ENCODE measurements at places on chromosomes 5 and 9. TPM values are rescaled to one million over a fixed set of nuclear protein-coding genes. Genes with fewer than 3 reads are reported as not detected.
A peak's percentile ranks its signal among the peaks of the same experiment; 100 is the strongest.

Gene ENTPD8
- not detected for total RNA-seq

Gene WNK2
- not detected for total RNA-seq

DNA sequence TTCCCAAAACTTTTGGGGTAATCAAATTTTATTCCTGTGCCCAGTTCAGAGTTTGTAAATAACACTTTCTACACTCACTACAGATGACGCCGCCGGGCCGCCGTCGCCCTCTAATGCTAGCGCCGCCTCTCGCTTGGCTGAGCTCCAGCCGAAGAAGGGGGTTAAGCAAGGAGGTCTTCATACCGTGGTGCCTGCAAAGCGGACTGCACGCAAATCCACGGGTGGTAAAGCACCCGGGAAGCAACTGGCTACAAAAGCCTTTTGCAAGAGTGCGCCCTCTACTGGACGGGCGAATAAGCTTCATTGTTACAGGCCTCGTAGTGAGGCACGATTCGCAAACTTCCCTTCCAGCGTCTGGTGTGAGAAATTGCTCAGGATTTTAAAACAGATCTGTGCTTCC, 280.4 kb downstream of the MEF2C start:
- H3K27me3 ChIP-seq = no peaks in the 10 kb centered on the region
- no peak overlapping the region for H3K4me3 ChIP-seq
- DNase-seq = no peak
- no peaks in the 10 kb centered on the region for H3K4me1 ChIP-seq

- no peak overlapping the region for H3K4me3 ChIP-seq
- H3K4me1 ChIP-seq = no peaks in the 10 kb centered on the region
- DNase-seq = no peak
- H3K27me3 ChIP-seq = no peaks in the 10 kb centered on the region
- no peak overlapping the region for H3K27ac ChIP-seq
Measured at GRCh38 chr5:43941806-43942205, 338.8 kb downstream of the NNT start.

GRCh38 chr5:142906863-142907671, 136.9 kb downstream of the ARHGAP26 start:
- no peaks in the 10 kb centered on the region for H3K27me3 ChIP-seq
- H3K36me3 ChIP-seq = no peaks in the 10 kb centered on the region
- peaks cover 6% of the 10 kb centered on the region for H3K4me1 ChIP-seq

Gene SH2D3C
- not detected for total RNA-seq

GRCh38 chr9:92506184-92506857, 24.0 kb upstream of the ASPN start:
- peak overlapping the region; percentile 64 for H3K4me3 ChIP-seq
- peak; percentile 94 for DNase-seq
- no peaks in the 10 kb centered on the region for H3K36me3 ChIP-seq

DNA sequence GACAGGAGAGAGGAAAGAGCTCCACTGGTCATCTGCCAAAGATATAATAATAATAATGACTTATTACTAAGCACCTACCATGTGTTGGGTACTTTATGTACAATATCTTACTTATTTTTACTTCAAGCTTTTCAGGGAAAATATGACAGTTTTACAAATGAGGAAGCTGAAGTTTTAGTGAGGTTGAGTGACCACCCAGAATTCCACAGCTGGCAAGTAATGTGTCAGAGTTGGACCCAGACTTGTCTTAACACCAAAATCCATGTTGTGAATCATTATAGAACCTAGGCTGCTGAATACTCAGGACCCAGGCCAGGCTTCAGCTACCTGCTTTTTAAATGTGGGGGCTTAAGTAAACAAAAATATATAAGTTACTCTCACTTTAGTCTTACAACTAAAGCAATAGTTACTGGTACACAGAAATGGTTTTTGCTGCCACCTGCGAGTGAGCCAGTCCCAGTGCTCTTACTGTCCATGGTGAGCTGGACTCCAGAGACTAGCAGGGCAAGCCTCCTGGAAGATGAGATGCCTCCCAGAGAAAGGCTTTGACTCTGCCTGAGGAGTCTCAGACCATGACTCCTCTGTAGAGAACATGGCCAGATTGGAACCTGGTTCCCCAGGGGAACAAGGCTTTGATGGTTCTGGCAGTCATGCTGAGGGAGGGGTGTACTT, 29.9 kb downstream of the RUSC2 start:
- H3K27ac ChIP-seq = peak overlapping the region; percentile 98
- DNase-seq = peak; percentile 59
- H3K36me3 ChIP-seq = no peaks in the 10 kb centered on the region
- H3K4me3 ChIP-seq = peak overlapping the region; percentile 44

Gene PALM2AKAP2
- total RNA-seq = 12.5 TPM
